ENCODE measurements at places on chromosomes 5 and 9. TPM values are rescaled to one million over a fixed set of nuclear protein-coding genes. Genes with fewer than 3 reads are reported as not detected.

GRCh38 chr5:107300721-107301327 lies 369.9 kb downstream of the EFNA5 start:
- DNase-seq, result no peak

DNA sequence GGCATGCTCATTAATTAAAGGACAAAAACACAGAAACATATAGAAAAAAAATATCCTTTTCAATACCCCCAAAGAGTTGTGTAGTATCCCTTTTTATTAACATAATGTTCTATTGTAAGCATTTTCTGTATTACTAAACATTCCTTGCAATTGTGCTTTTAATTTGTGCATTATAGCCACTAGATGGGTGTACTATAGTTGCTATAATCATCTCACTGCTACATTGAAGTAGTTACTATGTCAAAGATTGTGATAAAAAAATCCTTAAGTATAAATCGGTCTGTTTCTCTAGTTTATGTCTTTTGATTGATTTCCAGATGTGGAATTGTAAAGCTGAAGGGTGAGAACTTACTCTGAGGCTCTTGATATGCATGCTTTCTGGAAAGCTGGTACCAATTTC lies 21.4 kb downstream of the FREM1 start:
- no peak for DNase-seq

DNA sequence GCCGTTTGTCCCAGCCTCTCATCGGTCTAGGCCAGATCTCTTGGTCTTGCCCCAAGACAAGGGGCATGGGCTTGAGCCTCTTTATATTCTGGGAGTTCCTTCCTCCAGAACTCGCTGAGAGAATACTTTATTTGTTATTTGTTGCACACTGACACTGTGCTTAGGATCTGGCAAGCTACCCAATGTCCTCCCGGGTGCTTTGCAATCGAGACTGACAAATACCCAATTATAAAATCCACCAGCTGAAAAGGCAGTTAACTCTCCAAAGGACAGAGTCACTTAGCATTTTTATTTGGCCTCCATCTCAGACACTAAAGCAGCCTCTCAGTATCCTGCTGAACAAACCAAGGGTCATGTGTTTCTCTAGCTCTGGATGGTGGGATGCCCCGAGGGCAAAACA lies 500.2 kb upstream of the DAP start:
- DNase-seq, result no peak

DNA sequence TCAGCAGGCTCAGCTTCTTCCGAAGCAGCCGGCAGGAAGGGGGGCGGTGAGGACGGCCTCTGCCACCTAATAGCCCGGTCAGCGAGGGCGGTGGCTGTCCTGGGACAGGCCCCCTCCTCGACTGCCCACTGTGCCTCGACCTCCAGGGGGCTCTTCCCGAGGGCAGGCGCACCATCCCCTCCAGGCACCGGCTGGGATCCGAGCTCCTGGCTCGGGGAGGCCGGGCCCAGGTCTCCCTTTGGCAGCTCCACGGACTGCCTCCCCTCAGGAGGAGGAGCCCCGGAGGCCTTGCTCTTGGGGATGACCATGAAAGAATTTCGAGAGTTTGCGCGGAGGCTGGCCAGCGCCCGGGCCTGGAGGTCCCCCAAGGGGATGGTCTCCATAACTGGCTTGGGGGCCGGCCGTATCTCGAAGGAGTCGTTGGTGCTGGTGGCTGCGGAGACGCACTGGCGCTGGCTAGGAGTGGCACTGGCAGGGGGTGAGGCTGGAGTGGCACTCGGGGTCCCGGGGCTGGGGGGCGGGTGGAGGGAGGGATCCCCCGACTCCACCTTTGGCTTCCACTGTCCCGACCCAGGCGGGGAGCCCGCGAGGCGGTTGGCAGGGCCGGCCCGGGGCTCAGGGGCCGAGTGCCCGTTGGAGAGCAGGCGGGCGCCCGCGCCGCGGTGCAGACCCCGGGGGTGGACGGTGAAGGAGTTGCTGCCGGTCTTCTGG lies 975 bp downstream of the TPRN start:
- DNase-seq, result no peak

DNA sequence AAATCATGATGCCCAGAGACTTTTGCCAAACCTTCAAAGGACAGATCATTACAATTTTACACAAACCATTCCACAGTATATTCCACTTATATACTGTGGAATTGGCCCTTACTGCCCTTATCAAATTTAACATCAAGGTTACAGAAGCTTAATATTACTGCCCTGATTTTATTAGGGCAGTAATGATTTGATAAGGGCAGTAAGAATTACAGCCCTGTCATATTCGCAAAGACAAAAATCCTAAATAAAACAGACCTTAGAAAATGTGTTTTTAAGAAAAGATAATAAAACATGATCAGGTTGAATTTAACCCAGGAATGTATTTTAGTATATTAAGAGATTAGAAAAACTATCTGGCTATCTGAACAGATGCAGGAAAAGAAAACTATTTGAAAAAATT lies 7.7 kb upstream of the TMEM161B start:
- DNase-seq, result no peak

DNA sequence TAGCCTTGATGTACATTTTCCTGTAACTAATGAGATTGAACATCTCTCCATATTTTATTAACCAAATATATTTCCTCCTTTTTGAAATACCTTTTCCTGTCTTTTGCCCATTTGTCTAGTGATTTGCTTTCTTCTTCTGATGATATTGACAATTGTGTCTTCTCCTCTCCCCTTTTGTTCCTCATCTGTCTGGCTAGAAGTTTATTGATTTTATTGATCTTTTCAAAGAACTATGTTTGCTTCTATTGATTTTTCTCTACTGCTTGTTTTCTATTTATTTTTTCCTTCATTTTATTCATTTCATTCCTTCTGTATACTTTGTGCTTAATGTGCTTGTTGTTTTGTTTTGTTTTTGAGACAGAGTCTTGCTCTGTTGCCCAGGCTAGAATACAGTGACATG lies 181.4 kb upstream of the SMIM23 start:
- DNase-seq, result no peak

DNA sequence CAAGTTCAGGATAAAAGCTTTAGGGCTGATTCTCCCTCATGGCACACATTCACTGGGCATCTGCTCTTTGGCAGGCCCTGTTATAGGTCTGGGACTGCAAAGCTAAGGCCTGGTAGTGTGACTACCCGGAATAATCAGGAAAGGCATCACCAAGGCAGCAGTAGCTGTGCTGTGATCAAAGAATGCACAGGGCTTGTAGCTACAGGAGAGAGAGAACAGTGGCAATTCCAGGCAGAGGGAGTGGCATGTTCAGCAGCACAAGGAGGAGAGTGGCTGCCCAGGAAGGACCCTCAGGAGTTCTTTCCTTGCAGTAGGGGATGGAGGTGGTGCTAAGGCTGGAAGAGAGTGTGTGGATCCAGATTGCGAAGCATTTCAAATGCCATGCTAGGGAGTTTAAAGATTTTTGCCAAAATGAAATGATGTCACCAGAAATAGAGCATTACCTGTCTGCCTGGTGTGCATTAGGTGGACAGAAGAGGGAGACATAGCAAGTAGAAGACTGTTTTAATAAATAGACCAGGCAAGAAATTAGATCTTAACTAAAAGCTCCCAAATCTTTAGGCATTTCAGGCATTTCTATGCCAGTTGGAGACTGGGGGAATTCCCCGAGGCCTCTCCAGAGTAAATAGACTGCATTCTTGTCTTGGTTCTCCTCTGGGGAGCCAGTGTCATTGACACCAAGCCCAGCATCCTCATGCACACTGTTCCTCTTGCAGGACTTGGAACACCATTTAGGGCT lies 69.1 kb downstream of the GPR21 start:
- DNase-seq, result no peak

GRCh38 chr9:111566234-111566633 lies 33.2 kb downstream of the PTGR1 start:
- DNase-seq, result no peak

GRCh38 chr5:78699552-78700153 lies 51.1 kb upstream of the LHFPL2 start:
- no peak for DNase-seq

DNA sequence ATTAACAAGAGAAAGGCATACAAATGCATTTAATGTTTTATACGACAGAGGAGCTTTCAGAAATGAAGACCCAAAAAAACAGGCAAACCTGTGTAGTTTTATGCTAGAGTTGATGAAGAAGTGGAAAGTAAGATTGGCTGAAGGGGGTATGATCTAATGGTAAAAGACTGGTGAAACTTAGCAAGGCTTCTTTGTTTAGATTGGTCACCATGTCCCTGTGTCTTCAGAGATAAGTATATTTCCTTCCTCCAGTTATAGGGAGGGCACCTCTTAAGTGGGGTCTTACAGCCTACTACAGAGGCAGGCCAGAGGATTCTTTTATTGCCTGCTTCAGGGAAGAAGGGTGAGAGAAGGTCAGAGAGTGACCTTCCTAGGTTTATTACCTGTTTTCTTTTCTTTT lies 56.4 kb downstream of the PRKACG start:
- DNase-seq, result no peak

GRCh38 chr5:40873286-40873880 lies 32.2 kb downstream of the CARD6 start:
- DNase-seq, result no peak

- DNase-seq, result no peak
Measured at GRCh38 chr5:91641730-91642350, 258.7 kb upstream of the ARRDC3 start.

DNA sequence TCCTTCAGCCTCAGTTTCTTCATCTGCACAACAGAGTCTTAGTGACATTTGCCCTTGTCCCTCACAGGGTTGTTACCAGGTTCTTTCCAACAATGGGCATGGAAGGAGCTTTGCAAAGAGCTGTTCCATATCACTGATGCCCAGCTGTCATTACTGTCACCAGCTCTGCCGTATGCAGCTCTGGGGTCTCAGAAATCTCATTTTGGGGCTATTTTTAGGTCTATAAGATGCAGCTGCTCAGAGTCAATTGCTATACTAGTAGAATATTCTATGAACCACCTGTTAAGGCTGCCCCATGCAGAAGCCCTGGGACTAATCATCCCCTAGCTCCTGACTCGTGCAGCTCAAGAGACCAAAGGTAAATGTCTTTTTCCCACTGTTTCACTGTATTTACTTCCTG lies 105.1 kb upstream of the TNPO1 start:
- DNase-seq, result no peak

- no peak for DNase-seq
Measured at GRCh38 chr5:151328734-151329133, 18.6 kb downstream of the SLC36A2 start.

GRCh38 chr5:6899221-6899620 lies 186.0 kb downstream of the TENT4A start:
- DNase-seq, result no peak

GRCh38 chr9:33065157-33066076 lies 11.1 kb downstream of the SMU1 start:
- no peak for DNase-seq

DNA sequence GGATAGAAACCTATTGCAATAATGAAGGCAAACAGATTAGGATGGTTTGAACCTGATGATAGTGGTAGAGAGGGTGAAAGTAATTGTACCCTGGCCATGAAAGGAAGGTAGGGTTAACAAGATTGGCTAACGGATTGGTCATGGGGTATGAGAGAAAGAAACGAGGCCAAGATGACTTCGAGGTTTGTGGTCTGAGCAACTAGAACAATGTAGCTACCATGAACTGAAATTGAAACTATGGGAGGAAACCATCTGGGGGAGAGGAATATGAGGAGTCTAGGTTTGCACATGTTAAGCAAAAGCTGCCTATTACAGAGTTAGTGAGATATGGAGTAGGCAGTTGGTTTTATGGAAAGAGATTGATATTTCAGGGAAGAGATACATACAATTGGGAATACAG lies 406.0 kb downstream of the PRELID2 start:
- no peak for DNase-seq

The ABO gene
- 0.03 TPM for total RNA-seq

The CNTNAP3 gene
- 0.58 TPM for total RNA-seq

The PPP2R2B gene
- total RNA-seq, result 0.03 TPM

The GPR150 gene
- 0.23 TPM for total RNA-seq

The CSF1R gene
- total RNA-seq, result 15.2 TPM

The ARID3C gene
- 8.8 TPM for total RNA-seq
